Spinal cord (tissue), 10 donors: ENCODE measurements at places on chromosomes 12 and 14. TPM values are rescaled to one million over a fixed set of nuclear protein-coding genes. Genes with fewer than 3 reads are reported as not detected.
A peak's percentile ranks its signal among the peaks of the same experiment; 100 is the strongest.

DNA sequence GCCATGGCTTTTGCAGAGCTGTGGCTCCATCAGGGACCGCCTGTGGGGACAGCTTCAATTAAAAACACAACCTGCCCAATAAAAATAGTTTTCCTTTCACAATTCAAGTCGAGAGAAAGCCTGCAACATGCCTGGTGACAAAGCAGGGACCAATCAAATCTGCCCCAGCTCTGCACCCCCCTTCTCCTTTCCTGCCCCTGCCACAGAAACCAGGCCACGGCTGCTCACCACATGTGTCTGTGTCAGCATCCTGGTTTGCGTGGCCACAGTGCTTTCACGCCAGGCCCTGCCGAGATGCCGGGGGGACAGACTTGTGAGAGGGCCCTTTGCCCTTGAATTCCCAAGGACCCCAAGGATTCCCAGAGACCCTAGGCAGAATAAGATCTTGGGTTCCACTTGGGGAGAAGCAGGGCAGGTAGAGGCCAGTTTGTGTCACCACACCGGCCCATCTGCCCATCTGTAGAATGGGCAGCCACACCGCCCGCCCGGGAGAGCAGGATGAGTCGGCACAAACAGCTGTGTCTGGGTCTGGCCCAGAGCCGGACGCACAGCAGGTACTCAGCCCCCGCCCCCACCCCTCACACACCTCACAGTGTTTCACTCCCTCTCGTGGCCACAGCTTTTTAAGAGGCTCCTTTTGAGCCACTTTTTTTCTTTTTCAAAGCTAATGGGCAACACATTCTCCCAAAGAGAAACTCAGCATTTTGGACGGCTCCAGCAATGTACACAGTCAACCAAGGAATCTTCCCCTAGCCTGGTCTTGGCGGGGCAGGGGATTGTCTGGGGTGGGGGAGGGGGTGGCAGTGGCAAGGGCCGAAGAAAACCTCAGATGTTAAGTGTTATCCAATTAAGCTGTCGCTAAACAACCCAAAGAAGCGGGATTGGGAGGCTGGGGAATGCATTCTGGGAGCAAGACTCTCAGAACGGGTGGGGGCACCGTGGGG is 41.5 kb downstream of the BCL11B start:
- DNase-seq = no peak

DNA sequence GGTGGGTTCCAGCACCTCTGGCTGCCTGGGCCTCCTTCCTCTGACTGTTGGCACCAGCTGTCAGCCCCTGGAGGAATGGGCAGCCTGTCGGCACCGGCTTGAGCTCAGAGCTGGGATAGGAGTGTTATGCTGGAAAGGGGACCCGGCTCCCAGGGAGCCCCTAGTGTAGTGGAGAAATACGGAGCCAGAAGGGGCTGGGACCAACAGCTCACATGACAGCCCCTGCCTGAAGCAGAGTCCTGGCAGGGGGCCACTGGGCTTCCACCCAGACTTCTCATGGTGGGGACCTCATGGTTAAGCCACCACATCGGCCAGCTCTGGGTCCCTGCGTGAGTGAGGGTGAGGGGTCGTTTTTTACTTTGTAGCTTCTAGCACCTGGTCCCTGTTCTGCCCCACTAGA is 174.5 kb downstream of the TSPAN9 start:
- no peak for DNase-seq

DNA sequence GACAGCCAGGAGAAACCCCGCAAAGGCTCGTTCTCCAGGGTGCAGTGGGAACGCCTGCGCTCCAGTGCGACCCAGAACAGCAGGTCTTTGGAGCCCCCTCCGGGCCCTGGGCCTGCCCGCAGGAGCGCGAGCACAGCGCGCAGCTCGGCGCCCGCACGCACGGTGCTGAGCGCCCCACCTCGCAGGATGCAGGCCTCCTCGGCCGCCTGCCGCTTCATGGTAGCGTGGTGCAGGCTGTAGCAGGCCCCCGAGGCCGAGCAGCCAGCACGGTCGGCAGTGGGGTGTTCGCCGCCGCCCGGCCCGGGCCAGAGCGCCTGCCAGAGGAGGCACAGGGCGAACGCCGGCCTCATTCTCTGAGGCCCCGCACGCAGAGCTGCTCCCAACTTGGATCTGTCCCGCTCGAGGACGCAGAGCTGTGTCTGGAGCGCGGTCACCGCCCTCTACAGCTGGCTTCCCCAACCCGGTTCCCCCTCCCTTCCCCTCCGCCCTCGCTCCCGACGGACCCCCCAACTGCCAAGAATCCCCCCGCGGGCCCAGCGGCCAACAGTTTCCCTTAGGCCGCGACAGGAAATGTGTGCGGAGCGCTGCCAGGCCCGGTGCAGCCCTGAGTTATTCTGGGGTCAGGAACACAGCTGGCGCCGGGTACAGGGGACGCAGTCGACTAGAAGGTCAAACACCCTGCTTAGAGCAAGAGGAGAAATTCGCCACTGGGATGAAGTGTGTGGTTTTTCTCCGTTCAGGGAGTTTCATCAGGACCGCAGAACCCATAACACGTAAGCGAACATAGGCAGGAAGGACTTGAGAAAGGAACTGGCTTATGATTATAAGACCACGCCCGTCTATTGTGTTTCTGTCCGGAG is at the start of gene CLEC14A:
TSS of gene CLEC14A (minus strand) at position 421 of the 860 bp plus-strand sequence. CDS start at position 350, 71 bp downstream.
- peak; percentile 51 for DNase-seq

DNA sequence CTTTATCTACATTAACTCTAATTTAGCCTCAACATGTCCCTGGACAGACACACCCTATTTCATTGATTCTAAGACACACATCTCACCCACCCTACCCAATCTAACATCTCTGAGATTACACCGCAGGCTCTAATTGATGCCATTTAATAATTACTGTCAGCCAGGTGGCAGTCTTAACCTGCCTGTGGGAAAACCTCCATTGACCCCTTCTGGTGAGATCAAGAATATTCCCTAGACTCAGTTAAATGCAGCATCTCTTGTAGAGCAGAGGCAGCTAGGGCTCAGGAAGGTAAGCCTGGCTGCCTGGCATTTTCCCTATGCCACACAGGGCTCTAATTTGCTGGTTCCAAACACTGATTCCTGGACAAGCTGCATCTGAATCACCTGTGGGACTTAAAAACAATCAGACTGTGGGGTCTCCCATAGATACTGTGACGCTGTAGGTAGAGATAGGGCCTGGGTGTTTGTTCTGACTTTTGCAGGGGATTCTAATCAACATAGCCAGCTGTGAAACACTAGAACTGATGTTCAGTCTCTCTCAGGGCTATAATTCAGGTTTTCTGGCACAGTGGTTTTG is 14.3 kb downstream of the MCRS1 start:
- DNase-seq = no peak

DNA sequence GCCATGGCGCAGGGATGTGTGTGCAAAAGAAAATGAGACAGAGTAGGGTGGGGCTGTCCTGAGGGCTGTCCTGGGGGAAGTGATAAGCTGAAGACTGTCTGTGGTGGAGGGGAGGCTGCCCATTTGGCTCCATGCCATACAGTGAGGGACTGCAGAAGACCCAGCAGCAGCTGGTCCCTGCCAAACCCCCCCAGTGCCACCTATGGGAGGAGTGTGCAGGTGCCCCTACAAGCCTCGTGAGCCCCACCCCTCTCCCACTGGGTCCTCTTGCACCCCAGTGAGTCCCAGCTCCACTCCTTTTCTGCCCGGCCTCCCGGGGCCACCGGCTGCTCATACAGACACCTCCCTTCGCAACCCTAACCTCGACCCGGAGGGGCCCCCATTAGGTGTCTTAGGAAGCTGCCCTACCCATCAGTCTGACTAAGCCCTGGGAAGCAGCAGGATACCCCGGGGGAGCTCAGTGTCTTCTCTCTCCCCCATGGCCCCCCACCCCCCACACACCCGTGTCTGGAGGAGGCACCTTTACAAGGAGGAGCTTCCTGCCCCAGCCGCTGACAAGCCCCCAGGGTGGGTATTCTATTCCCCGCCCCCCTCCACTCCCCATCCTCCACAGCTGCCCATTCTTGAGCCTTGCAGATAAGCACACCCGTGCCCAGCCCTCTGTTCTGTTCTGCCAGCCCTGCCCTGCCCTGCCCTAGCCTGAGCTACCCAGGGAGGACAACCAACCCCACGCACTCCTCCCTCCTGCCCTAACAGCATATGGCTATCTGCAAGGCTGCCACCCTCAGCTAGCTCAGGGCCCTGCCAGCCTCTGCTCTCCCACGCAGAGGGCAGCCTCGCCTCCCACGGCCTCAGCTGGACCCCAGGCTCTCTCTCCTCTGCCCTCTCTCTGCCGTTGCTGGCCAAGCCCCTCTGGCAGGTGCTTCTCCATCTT is 41.9 kb downstream of the SLC6A12 start:
- no peak for DNase-seq

DNA sequence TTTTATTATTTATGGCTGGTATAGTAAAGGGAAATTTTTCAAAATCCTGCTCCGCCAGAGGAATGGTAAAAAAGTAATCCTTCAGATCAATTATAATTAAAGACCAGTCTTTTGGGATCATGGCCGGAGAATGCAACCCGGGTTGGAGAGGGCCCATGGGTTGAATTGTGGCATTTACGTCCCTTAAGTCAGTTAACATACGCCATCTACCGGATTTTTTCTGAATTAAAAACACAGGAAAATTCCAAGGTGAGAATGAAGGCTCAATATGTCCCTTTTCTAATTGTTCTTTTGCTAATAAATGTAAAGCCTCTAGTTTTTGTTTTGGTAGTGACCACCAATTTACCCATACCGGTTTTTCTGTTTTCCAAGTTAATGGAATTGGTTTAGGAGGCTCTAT is 602.8 kb downstream of the ALG10 start:
- no peak for DNase-seq

DNA sequence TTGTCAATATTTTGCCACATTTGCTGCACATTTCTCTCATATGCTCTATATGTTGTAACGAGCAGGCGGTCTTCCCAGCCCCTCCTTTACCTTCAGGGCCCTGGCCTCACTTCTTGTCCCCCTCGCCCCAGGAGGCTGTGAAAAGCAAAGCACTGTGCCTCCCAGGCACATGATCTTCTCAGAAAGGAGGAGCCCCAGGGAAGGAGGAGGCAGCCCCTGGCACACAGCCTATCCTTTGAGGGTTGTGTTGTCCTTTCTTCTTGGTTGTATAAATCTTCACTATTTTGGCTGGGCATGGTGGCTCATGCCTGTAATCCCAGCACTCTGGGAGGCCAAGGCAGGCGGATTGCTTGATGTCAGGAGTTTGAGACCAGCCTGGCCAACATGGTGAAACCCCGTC is 77.0 kb downstream of the PPP2R5C start:
- no peak for DNase-seq

The CPNE6 gene
- 1.7 TPM for total RNA-seq

GRCh38 chr12:132488127-132489077 is 1.5 kb upstream of the FBRSL1 start:
- no peak for DNase-seq

DNA sequence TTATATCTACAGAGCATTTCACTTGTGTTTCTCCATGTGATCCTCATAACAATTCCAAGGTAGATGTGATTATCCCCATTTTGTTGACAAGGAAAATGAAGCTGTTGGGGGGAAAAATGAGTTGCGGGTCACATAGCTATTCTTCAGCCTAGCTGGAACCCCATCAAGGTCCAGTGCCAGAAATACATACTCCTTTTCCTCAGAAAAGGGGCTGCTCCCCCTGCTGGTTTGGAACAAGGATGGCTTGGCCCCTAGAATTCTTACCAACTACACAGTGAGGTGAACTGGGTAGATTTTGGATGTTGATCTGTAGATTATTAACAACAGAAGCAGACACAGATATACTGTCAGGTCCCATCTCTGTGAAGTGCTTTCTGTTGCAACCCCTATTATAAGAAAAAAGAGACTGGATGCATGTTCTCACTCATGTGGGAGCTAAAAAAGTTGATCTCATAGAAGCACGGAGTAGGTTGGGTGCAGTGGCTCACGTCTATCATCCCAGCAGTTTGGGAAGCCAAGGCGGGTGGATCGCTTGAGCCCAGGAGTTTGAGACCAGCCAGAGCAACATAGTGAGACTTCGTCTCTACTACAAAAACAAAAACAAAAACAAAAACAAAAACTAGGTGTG is 8.9 kb downstream of the IKZF4 start:
- peak; percentile 78 for DNase-seq

GRCh38 chr14:25516838-25517237 is 466.9 kb upstream of the STXBP6 start:
- no peak for DNase-seq

GRCh38 chr14:50603565-50603964 is 43.6 kb downstream of the ATL1 start:
- DNase-seq = no peak

- no peak for DNase-seq
These were observed 28.7 kb upstream of the OR10P1 start for GRCh38 chr12:55607821-55608594.

The SLC2A14 gene
- total RNA-seq = 0.22 TPM

The C3AR1 gene
- 14.8 TPM for total RNA-seq

- no peak for DNase-seq
These were observed 25.0 kb downstream of the PDZRN4 start for GRCh38 chr12:41213107-41213506.

DNA sequence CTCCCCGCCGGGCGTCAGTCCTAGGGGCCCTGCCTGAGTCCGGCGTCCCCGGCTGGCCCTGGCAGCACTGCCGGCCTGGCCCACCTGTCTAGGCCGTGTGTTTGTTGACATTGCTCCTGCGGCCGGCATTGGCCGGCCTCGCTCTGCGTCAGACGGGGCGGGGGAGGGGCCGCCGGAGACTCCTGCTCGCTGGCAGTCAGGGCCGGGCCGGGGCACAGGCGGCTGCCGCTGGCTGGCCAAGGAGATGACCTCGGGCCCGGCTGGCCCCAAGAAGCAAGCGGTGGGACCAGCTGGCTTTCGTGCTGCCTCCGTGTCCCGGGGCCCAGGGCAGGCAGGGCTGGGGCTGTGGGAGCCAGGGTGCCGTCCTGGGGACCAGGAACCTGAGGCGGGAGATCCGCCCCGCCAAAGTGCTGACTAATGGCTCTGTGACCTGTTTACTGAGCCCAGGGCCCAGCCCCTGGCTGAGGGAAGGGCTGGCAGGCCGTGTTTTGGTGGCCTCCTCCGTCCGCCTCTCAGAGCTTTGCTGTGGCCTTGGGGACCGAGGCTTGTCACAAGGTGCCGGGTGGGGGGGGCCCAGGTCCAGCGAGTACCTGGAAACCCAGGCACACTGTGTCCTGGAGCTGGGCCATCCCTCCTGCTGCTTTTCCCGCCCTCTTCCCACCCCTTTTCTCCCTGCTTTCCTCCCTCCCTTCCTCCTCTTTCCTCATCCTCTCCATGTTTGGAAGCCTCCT is 1.8 kb downstream of the ULK1 start:
- DNase-seq = peak; percentile 45

The SLC17A8 gene
- 13.2 TPM for total RNA-seq

DNA sequence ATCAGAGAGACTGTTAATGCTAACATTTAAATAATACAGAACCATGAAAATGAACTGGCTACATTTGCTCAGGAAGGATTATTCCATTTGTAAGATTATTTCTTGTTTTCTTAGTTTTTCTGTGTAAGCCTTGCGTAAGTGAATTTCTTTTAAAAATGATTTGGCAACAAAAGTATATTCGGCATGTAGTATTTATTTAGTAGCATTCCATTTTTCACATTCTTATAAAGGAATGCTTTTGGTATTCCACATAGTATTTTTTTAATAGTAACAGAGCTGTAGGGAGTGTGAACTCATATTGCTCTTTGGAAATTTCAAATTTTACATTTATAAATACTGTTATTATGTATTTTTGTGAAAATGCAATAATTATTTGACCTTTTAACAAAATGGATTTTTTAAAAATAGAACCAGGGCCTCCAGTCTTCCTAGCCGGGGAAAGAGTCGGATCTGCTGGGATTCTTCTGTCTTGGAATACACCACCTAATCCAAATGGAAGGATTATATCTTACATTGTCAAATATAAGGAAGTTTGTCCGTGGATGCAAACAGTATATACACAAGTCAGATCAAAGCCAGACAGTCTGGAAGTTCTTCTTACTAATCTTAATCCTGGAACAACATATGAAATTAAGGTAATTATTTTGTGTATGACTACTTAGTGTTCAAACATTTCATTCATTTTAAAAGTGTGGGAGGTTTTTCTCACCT is 1.2 kb downstream of the PTPRQ start:
- DNase-seq = no peak

- no peak for DNase-seq
These were observed 10.1 kb upstream of the RAB35 start for GRCh38 chr12:120126635-120127005.
